Epithelial cell of proximal tubule (primary cell): ENCODE measurements at places on chromosomes 11 and 22. TPM values are rescaled to one million over a fixed set of nuclear protein-coding genes. Genes with fewer than 3 reads are reported as not detected.

The PARVA gene
- total RNA-seq: 30.2 and 32.6 TPM in 2 replicates

The OR56A1 gene
- not detected in 2 replicates for total RNA-seq

DNA sequence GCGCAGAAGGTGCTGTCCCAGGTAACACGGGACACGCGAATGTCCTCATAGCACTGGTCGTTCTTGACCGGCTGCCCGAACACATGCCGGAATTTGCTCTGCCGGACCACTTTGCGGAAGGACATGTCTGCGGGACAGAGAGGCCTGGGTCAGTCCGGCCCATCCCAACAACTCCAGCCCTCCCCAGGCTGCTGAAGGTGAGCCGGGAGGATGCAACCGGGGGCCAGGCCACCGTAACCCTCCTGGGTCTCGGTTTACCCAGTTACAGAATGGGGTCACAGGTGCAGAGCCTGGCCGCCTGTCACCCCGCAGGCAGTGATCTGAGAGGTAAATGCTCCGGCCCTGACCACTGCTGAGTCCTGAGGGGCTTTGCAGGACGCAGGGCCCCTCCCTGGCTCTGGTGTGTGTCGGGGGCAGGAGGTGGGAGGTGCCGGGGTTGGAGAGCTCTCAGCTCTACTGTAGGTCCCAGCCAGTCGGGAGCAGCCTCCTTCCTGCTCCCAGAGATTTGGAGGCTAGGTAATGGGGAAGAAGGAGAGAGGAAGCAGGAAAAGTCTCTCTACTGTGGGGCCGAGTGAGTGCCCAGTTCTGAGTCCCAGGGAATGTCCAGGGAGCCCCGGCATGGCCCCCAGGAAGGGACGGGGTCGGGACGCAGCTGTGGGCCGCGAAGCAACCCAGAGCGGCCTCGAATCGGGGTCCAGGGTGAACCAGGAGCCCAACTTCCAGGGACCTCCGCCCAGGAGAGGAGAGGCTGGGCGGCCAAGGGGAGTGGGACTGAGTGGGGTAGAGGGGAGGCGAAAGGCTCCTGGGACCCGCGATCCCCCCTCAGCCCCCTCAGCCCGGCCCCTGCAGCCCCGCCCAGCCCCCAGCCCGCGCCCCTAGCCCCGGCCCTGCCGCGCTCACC lies 522 bp downstream of the CORO1B start:
- DNase-seq: no peak

DNA sequence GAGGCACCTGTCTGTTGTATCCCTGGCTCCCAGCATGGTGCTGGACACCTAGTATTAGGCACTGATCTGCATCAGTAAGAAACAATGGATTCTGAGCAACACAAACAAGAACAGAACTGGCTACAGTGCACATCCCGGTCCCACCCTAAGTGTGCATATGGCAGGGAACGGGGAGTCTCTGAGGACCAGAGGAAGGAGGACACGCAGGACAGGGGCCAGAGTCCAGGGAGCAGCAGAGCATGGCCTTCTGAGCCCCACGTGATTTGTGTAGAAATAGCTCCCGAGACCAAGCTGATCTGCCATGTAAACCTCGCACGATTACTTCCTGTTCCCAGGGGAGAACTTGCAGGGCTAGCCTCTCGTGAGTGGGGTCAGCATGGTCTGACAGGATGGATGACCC lies 12.7 kb upstream of the SNX32 start:
- no peak for DNase-seq

DNA sequence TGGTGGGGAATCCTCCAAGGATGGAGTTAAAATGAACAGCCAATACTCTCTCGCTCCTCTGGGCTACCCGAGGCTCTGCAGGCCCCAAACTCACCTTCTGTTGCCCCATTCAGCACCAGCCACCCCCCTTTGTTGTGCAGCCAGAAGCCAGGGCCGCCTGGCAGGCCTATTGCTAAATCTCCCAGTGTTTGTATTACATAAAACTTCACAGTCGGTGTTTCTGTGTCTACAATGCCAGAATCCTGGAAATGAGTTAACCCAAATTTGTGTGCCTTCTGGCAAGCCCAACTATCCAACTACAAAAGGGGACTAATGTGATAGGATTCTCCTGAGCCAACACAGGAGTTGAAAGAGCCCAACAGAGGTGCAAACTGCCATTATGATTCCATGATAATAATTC lies 9.3 kb downstream of the KCNJ5 start:
- DNase-seq: no peak

DNA sequence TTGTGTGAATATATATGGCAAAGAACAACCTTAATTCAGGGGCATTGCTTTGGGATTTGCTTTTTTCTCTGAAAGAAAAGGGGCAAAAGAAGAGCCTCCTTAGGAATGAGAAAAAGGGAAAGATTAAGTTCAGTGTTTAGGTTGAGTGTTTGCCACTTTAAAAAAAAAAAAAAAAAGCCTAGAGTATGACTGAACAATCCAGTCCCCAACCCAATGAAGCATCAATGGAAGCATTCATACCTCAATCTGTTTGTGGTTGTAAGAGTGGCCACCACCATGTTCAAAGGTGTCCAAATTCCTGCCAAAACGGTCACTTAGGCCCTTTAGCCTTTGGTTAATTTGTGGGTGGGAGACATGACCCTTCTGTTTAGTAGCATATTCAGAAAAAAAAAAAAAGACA lies 260.6 kb downstream of the SOX6 start:
- DNase-seq: no peak

DNA sequence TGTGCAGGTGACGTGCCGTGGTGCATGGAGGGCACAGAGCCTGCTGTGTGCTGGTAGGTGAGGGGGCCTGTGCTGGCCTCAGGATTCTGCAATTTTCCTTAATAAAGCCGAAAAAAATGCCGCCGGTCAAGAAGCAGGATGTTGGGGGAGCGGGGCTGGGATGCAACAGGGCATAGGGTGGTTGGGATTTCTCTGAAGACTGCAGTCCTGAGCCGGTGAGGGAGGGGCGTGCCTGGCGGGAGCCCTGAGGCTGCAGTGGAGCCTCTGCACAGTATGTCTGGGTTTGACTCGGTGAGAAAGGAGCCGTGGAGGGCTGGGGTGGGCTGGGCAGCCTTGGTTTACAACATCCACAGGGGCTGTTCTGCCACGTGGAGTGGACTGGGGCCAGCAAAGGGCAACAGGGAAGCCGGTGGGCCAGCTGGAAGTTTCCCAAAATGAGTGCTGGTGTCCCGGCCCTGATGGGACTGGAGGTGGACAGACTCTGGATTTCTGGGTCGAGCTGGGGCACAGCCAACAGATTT lies 1.3 kb downstream of the CDHR5 start:
- DNase-seq: no peak

GRCh38 chr11:94870422-94870821 lies 102.3 kb downstream of the AMOTL1 start:
- no peak for DNase-seq
